Esophagus muscularis mucosa (tissue), 4 donors: ENCODE measurements at places on chromosomes 16 and 17. TPM values are rescaled to one million over a fixed set of nuclear protein-coding genes. Genes with fewer than 3 reads are reported as not detected.

SLC16A13 gene
- total RNA-seq: 1.2 TPM

- no peak for DNase-seq
Measured at GRCh38 chr16:84182680-84183571, 3.9 kb downstream of the TAF1C start.

GRCh38 chr17:58268326-58268725 lies 12.4 kb downstream of the MPO start:
- no peak for DNase-seq

CCL8 gene
- not detected for total RNA-seq

DNA sequence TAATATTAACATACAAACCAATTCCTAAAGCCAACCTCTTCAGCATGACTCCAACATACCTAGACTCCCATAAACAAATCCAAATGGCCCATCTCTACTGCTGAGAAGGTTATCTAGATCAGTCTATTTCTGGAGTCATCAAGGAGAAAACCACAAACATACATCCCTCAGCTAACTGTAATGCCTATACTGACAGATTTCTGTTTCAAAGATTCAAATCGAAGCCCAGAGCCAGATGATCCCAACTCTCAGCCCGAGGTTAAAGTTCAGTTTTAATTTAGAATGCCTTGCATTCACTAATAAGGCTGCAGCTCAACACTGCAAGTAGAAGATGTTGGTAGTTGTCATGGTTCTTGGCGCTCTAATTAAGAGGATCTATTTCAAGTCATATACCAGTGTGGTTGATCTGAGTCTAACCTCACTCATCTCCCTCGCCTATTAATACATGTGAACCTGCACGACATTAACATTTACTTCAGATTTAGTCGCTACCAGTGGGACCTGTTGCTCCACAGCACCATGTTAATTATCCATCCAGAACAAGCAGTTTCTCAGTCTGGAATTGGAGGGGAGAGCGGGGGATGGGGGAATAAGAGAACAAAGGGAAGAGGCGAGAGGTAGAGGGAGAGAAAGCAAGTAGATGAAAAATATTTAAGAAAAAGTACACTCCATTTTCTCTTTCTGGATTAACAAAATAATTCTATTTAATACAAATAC lies 15.4 kb downstream of the PHF12 start:
- no peak for DNase-seq

DNA sequence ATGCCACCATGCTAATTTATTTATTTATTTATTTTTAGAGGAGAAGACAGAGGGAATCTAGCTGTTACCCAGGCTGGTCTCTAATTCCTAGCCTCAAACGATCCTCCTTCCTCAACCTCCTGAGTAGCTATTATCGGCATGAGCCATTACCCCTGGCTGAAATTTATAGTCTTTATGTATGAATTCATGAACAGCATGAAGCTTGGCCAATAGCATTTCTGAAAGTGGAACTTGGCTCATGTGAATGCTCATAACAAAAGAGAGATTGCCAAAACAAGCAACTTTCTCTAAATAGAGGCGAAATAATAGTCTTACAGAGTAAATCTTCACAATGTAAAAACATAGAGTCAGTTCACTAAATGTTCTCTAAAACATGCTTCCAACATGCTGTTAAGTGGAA lies 30.1 kb upstream of the SMURF2 start:
- no peak for DNase-seq

TMEM238L gene
- not detected for total RNA-seq

GRCh38 chr16:23058576-23058975 lies 90.7 kb downstream of the USP31 start:
- DNase-seq: peak; percentile 62

- no peak for DNase-seq
Measured at GRCh38 chr16:2195322-2196161, 863 bp downstream of the CASKIN1 start.

- no peak for DNase-seq
Measured at GRCh38 chr17:69326377-69327059, 415 bp downstream of the ABCA5 start.

DNA sequence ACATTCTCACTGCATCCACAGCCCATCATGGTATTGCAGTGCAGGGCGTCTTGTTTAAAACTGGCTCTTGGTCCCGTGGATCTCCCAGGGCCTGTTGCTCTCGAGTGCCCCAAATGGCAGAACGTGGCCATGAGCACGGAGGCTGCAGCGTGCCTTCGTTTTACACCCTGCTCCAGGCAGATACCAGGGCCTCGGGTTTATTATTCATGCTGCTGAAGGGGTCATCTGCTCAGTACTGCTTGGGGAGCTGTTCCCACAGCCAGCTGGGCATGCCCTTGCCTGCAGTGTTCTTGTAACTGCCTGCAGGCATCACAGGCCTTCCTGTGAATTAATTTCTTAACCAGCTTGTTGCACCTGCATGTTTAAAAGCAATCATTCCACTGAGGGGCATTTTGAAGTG lies 129.7 kb upstream of the CHMP6 start:
- DNase-seq: no peak

SOCS3 gene
- 12.5 TPM for total RNA-seq

DNA sequence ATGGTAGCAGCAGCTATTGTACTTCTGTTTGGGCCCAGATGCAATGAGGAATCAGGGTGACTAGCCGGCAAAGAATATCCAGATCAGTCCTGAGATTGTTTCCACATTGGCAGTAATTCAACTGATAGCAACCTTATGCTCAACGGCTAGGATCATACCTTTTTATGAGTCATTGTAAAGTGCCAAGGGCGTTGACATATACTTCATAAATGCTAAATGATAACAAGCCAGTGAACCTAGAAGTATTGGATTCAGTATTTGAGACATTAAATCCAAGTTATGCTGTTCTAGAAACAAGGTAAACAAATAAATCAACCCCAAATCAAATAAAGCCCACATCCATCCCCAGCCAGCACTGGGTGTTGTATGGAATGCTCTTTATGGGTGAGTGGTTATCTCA lies 207.1 kb upstream of the ZFHX3 start:
- DNase-seq: no peak

GRCh38 chr17:79045842-79046196 lies 21.9 kb downstream of the C1QTNF1 start:
- DNase-seq: no peak

SLC12A3 gene
- not detected for total RNA-seq

DNA sequence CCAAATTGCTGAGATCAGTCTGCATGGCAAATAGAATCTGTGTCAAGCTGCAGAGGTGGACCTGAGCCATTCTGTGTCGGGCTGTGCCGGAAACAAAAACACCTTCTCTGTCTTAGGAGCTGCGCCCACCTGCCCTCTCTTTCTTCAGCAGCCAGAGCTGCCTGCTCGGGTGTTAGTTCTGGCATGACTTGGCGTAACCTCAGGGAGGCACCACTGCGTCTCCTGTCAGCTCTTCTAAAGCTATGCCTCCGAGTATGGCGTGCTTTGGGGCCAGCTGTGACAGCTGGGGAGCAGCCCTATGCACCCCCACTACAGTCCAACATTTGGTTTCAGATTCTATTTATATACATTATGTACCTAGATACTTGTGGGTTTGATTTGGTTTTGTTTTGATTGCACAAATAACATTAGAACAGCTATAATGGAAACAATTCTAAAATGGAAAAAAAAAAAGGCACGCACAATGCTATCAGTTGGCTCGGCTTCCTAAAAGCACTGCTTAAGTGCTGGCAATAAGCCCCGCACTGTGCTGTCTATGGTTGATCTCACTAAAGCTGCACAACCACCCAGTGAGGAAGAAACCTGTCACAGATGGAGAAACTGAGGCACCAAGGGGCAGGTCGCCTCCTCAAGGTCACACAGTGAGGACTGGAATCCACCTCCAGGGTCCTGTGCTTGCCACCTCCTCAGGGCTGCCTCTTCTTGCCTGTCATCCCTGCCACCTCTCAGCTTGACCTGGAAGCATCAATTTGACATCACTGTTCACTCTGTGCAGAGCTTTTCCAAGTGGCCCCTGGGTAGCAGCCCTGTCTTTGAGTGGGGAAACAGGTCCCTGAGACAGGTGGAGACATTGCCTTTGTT lies 18.7 kb upstream of the ADGRG1 start:
- DNase-seq: no peak

DPEP3 gene
- total RNA-seq: not detected

PIPOX gene
- 5.6 TPM for total RNA-seq

GRCh38 chr16:83727018-83727417 lies 80.8 kb upstream of the HSBP1 start:
- no peak for DNase-seq

- no peak for DNase-seq
Measured at GRCh38 chr16:62079236-62079635, 43.0 kb upstream of the CDH8 start.

DNA sequence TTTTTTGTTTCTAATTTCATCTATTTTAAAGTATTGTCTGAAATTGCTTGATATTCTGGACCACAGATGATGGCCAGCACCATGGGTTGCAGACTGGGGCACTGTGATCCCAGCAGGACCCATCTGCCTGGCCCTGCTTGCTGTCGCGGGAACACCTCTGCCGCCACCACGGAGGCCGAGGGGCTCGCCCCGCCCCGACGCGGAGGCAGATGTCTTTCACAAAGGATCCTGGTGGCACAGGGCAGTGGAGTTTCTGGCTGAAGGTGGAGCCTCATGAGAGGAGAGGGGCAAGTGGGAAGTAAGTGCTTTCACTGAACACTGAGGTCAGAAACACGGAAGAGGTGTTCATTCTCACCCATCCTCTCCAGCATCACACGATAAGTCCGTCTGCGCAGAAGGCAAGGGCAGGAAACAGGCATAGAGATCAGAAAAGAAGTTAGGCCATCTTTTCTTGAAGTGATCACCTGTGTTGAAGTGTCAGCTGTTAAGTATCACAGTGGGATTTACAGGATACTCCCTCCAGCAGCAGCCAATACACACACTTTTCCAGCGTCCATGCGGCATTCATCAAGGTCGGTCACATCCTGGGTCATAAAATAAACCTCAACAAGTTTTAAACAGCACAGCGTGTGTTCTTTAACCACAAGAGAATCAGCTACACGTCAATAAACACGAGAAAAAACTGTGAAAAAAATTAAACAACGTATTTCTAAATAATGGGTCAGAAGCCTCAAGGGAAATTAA lies 194.5 kb downstream of the RPTOR start:
- DNase-seq: no peak

DNA sequence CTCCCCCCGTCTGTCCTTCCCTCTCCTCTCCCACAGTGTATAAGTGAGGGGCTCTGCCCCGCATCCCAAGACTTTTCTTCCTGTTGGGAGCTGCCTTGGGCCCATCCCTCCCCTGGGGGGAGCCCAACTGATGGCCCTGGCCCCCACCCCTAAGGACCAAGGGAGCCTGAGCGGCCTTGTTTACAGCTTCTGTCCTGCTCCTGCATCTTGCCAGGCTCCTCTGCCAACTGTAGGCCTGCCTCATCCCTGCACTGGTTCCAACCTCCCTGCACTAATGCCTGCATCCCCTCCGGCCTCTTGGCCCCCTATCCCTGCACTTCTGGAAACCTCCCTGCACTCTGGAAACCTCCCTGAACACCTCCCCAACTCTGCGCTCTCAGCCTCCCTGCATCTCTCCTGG lies 1.4 kb upstream of the PAGR1 start:
- no peak for DNase-seq

DNA sequence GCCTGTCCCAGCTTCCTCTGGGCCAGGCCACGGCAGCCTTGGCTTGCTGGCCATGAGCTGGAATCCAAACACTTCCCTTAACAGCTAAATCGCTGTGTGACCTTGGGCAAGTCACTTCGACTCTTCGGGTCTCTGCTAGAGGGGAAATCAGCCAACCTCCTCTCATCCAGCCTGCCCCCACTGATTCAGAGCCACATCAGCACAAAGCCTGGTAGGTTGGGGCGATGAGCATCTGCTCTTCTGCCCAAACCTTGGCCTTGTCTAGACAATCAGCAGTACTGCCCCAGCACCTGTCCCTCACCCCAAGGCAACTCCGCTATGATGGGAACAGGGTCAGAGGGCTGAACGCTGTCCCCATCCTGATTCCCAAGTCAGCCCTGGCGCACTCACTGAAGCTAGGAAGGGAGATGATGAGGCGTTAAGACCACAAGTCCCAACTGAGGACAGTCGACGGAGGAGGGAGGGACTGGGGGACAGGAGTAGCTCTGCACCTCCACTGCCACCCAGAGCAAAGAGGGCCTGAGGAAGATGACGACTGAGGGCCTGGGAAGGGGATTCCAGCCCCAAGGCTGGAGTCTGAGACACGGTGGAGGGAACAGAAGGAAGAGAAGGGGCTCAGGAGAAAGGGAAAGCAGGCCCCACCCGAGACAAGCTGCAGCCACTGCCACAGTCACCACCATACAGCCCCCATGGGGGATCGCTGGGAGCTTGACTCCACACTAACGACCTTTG lies 1.3 kb downstream of the CLUH start:
- no peak for DNase-seq

GRCh38 chr17:19271780-19272357 lies 34.7 kb downstream of the EPN2 start:
- DNase-seq: no peak

DNA sequence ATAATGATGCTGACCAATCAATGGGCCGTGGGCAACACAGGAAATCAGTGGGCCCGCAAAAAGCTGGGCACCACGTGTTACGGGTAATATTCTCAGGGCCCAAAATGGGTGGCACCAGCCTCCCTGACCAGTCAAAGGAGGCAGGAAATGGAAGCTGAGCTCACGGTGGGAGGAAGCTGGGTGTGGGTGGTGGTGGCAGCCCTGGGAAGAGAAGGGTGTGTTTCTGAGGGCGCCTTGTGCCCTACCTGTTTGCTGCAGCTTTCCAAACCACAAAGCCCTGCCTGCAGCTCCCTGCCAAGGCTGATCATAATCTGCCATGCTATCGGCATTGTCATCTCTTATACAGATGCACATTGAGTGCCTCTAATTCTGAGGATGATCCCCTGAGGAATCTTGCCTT lies 457.9 kb downstream of the SLC39A11 start:
- no peak for DNase-seq

MARVELD3 gene
- total RNA-seq: not detected

DNA sequence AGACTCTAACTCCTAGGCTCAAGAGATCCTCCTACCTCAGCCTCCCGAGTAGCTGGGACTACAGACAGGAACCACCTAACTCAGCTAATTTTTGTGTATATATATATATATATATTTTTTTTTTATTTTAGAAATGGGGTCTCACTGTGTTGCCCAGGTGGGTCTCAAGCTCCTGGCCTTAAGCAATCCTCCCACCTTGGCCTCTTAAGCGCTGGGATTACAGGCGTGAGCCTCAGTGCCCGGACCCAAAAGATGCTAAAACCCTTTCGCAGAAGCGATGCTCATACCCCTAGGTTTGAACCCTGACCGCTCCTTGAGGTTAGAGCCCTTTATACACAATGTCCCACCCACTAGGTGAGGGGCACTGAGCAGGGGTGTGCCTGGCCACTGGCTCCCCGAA lies 2.2 kb upstream of the CLDN9 start:
- DNase-seq: no peak

FADS6 gene
- total RNA-seq: 0.33 TPM
